Small intestine (tissue), 16 donors: ENCODE measurements at places on chromosomes 6 and 20. TPM values are rescaled to one million over a fixed set of nuclear protein-coding genes. Genes with fewer than 3 reads are reported as not detected.

DNA sequence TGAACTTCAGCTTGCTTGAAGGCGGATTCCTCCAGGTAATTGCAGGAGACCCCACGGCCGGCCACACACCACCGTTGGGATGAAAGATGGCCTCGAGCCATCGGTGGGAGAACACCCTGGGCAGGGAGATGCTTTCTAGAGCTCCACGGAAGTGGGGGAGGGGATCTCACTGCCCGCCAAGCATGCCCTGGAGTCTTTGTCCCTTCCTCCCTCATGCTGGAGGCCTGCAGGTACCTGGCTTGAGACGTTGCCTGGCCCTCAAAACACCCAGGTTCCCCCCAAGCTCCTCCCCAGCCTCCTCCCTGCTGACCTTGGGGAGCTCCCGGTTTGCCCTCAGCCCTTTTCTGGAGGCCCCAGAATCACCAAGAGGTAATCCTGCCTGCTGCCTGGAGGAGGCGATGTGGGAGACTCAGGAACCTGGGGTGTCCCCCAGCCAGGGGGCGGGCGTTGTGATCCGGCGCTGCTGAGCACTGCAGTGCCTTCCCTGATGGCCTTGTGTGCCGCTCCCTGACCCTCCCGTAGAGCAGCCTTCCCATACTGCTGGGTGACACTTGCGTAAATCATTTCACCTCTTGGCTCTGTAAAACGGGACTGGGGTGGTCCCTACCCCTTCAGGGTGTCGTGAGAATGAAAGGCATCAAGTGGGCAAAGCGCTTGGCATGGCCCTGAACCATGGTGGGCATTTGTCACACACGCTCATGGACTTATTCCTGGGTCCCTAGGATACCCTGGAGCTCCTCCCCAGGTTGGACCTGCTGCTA, 91.4 kb downstream of the CEBPB start:
- H3K27me3 ChIP-seq: no peaks in the 10 kb centered on the region
- no peak overlapping the region for H3K27ac ChIP-seq
- peaks cover 7% of the 10 kb centered on the region for H3K4me1 ChIP-seq
- no peak for DNase-seq

GRCh38 chr20:35708502-35708901, 9.3 kb downstream of the ROMO1 start:
- DNase-seq: no peak
- no peaks in the 10 kb centered on the region for H3K27me3 ChIP-seq
- peaks cover 24% of the 10 kb centered on the region for H3K36me3 ChIP-seq
- H3K27ac ChIP-seq: no peak overlapping the region

- peak; percentile 38 for DNase-seq
- H3K4me3 ChIP-seq: no peak overlapping the region
- H3K27ac ChIP-seq: no peak overlapping the region
- peaks cover 11% of the 10 kb centered on the region for H3K36me3 ChIP-seq
These were observed 3.1 kb downstream of the B3GALT4 start for GRCh38 chr6:33279971-33280511.

GNRH2 gene
- not detected for polyA plus RNA-seq

DNA sequence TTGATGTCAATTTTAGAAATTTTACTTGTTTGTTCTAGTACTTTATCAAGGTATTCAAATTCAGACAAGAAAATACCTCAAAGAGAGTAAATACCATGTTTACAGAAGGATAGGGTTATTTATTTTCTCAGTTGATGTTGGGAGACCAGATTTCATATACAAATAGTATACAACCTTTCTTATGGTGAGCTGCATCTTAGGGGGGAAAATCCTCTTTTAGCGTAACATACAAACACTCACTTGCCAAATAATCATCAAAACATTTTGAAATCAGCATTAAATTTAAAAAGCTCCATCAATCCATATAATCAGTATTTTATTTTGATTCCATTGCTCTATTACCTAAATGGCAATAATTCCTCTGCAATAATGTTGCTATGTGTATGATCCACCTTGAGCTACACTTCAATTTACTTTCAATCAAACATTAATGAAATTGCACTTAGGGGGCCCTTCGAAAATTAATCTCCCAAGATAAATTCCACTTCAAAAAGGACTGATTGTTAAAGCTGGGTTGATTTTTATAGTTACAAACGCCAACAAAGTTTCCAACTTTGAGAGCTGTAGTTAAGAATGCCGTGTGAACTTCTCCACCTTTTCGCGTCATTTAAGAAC, 2.2 kb downstream of the NKX2-4 start:
- no peaks in the 10 kb centered on the region for H3K36me3 ChIP-seq
- H3K27me3 ChIP-seq: peaks cover 35% of the 10 kb centered on the region
- peaks cover 3% of the 10 kb centered on the region for H3K4me1 ChIP-seq
- H3K27ac ChIP-seq: no peak overlapping the region
- no peak overlapping the region for H3K4me3 ChIP-seq

GRCh38 chr20:48846516-48847492, 19.0 kb upstream of the PREX1 start:
- no peaks in the 10 kb centered on the region for H3K36me3 ChIP-seq
- peaks cover 12% of the 10 kb centered on the region for H3K27me3 ChIP-seq
- no peaks in the 10 kb centered on the region for H3K4me1 ChIP-seq
- H3K4me3 ChIP-seq: no peak overlapping the region
- no peak overlapping the region for H3K27ac ChIP-seq
- DNase-seq: no peak

BPIFB1 gene
- 1.3 TPM for polyA plus RNA-seq

DNA sequence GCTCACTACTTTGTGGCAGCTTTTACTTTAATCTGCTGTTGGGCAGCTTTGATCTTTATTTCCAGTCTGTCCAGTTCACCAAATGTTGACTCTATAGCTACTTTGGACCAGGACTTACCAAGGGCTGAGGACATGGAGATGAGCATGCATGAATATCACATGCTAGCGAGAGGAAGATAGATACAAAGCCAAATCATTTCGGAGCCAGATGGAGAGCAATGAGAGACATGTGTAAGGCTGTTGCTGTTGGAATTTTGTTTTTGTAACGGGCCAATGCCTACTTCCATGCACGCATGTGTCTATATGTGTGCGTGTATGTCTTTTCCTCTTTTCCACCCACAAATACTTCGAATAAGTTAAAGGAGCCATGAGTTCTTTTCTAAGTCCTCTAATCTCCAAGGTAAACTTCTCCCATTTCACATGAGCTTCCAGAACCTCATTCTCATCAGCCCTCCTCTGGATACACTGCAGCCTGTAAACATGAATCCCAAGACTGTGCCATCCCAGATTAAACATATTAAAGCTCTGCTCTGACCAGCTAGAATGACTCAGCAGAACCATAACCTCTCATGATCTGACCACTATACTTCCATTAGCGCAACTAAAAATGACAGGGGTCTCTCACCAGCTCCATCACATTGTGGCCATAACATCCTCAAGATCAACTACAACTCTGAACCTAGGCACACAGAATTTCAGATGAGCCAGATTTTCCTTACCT, 160.7 kb downstream of the LRFN2 start:
- H3K27me3 ChIP-seq: no peaks in the 10 kb centered on the region
- no peak for DNase-seq
- H3K36me3 ChIP-seq: no peaks in the 10 kb centered on the region

DNA sequence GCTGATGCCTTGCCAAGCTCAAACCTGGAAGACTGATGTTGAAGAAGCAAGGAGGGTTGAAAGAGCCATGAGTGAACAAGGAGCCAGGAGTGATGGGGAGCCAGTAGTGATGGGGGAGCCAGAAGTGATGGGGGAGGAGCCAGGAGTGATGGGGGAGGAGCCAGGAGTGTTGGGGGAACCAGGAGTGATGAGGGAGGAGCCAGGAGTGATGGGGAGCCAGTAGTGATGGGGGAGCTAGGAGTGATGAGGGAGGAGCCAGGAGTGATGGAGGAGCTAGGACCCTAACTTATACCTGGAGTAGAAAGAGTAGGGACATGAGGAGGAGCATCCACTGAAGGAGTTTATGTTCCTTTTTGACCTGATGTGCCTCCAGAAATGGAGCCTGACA, 14.6 kb upstream of the CD93 start:
- no peaks in the 10 kb centered on the region for H3K27me3 ChIP-seq
- no peaks in the 10 kb centered on the region for H3K36me3 ChIP-seq
- no peak for DNase-seq
- no peaks in the 10 kb centered on the region for H3K4me1 ChIP-seq
- H3K4me3 ChIP-seq: no peak overlapping the region

BEND3 gene
- polyA plus RNA-seq: 0.45 TPM

SAMD10 gene
- 5.8 TPM for polyA plus RNA-seq

POU5F1 gene
- polyA plus RNA-seq: 0.10 TPM

DNA sequence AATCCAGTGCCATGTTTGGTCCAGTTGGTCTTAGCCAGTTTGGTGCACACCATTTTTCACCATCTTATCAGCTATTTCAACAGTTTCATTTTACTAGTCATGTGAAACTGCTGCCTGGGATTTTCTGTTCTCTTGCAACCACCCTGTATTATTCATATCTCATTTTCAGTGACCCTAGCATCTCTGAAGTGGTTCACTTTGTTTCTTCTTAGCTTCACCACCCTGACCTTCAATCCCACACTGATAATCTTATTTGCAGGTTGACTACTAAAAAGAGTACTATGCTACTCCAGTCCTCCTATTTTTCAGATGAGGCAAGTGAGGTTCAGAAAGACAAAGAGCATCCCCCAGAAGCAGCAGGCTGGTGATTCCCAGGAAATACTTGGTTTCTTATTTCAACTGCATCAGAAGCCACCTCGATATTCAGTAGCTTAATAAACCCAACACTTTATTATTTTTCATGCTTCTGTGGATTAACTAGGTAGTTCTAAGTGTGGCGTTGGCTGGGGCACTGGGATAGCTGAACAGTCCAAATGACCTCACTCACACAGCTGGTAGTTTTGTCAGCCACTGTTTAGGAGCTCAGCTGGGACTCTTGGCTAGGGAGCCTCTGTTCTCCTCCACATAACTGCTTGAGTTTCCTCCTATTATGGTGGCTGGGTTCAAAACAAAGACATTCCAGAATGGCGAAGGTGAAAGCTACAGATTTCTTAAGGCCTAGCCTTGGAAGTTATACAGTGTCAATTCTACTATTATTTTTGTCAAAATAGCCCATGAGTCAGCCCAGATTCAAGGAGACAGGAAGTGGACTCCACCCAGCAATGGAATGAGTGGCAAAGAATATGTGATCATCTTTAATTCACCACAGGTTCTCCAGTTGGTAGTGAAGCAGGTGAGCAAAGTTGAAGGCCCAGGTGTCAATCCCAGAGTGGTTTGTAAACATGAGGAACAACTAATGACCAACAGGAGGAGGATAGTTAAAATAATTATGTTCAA, 40.6 kb downstream of the BPIFB4 start:
- no peak overlapping the region for H3K4me3 ChIP-seq
- DNase-seq: no peak
- H3K27ac ChIP-seq: no peak overlapping the region
- peaks cover 3% of the 10 kb centered on the region for H3K27me3 ChIP-seq
- H3K4me1 ChIP-seq: no peaks in the 10 kb centered on the region

GRCh38 chr6:31528821-31529328, at the start of gene MCCD1:
Gene MCCD1 (plus strand): TSS chr6:31528962. CDS start chr6:31529015, 53 bp downstream.
- peaks cover 23% of the 10 kb centered on the region for H3K36me3 ChIP-seq
- H3K27ac ChIP-seq: no peak within 1 kb of the TSS
- no peak within 1 kb of the TSS for H3K4me3 ChIP-seq
- DNase-seq: no peak
- no peaks in the 10 kb centered on the region for H3K27me3 ChIP-seq

EPPIN gene
- polyA plus RNA-seq: not detected

GRCh38 chr20:3996399-3996798, 19.0 kb downstream of the RNF24 start:
- no peak for DNase-seq
- no peaks in the 10 kb centered on the region for H3K27me3 ChIP-seq
- H3K4me1 ChIP-seq: no peaks in the 10 kb centered on the region
- no peak overlapping the region for H3K4me3 ChIP-seq
- no peaks in the 10 kb centered on the region for H3K36me3 ChIP-seq
- H3K27ac ChIP-seq: no peak overlapping the region
